ENCODE measurements at places on chromosomes 7 and 10.

DNA sequence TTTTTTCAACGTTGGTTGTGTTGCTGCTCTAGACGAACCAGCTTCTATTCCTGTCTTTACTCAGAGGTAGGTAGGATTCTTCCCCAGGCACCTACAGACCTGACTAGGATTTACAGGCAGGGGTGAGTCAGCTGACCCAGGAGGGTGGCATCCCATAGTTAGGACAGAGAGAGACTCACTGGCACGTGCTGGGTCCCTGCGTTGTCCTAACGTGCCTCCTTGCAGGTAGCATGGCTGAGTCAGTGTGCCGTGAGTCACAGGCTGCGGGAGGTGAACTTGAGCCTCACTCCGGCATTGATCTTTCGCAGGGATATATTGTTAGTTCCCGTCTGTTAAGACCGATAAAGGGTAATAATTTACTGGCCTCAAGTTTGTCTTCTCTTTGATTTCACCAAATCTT is 96.5 kb downstream of the PFKFB3 start:
- no peak for DNase-seq
- no peak overlapping the region for H3K4me3 ChIP-seq
- no peaks in the 10 kb centered on the region for H3K27me3 ChIP-seq
- peaks cover 39% of the 10 kb centered on the region for H3K4me1 ChIP-seq

GRCh38 chr7:107318523-107319160 is 149.8 kb downstream of the HBP1 start:
- no peak for DNase-seq
- H3K27me3 ChIP-seq, result no peaks in the 10 kb centered on the region
- peaks cover 6% of the 10 kb centered on the region for H3K4me1 ChIP-seq
- H3K36me3 ChIP-seq, result peaks cover 32% of the 10 kb centered on the region

- peaks cover 32% of the 10 kb centered on the region for H3K27me3 ChIP-seq
- no peak overlapping the region for H3K4me3 ChIP-seq
- peak; percentile 63 for DNase-seq
- no peaks in the 10 kb centered on the region for H3K36me3 ChIP-seq
- H3K27ac ChIP-seq, result no peak overlapping the region
Observed at GRCh38 chr7:44196450-44196872, 4.3 kb upstream of the YKT6 start.

GRCh38 chr7:11327633-11328032 is 354.0 kb downstream of the PHF14 start:
- no peaks in the 10 kb centered on the region for H3K36me3 ChIP-seq
- H3K4me3 ChIP-seq, result no peak overlapping the region
- H3K27me3 ChIP-seq, result no peaks in the 10 kb centered on the region
- H3K27ac ChIP-seq, result no peak overlapping the region
- DNase-seq, result no peak

- no peak overlapping the region for H3K27ac ChIP-seq
- H3K4me3 ChIP-seq, result no peak overlapping the region
- H3K36me3 ChIP-seq, result no peaks in the 10 kb centered on the region
- H3K27me3 ChIP-seq, result peaks cover 2% of the 10 kb centered on the region
- H3K4me1 ChIP-seq, result peaks cover 4% of the 10 kb centered on the region
Observed at GRCh38 chr10:61110188-61110844, 166.3 kb upstream of the RHOBTB1 start.

DNA sequence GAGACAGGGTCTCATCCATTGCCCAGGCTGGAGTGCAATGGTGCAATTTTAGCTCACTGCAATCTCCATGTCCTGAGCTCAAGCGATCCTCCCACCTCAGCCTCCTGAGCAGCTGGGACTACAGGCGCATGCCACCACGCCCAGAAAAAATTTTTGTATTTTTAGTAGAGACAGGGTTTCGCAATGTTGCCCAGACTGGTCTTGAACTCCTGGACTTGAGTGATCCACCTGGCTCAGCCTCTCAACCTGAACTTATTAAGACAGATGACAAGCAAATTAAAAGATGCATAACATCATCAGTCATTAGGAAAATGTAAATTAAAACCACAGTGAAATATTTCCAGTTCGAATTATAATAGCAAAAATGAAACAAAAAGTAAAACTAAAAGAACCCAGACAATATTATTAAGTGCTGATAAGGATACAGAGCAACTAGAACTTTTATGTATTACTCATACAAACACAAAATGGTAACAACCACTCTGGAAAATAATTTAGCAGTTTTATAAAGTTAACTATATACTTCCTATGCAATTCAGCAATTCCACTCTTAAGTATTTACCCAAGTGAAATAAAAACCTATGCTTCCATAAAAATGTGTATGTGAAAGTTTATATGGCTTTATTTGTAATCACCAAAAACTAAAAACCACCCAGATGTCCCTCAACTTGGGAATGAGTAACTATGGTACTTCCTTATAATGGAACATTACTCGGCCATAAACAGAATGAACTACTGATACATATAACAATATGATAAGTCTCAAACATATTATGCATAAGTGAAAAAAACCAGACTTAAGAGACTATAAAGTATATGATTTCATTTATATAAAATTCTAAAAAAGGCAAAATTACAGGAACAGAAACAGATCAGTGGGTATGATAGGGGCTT is 15.3 kb downstream of the ZFAND4 start:
- peaks cover 6% of the 10 kb centered on the region for H3K4me1 ChIP-seq
- peaks cover 33% of the 10 kb centered on the region for H3K36me3 ChIP-seq
- DNase-seq, result no peak
- H3K4me3 ChIP-seq, result no peak overlapping the region

DNA sequence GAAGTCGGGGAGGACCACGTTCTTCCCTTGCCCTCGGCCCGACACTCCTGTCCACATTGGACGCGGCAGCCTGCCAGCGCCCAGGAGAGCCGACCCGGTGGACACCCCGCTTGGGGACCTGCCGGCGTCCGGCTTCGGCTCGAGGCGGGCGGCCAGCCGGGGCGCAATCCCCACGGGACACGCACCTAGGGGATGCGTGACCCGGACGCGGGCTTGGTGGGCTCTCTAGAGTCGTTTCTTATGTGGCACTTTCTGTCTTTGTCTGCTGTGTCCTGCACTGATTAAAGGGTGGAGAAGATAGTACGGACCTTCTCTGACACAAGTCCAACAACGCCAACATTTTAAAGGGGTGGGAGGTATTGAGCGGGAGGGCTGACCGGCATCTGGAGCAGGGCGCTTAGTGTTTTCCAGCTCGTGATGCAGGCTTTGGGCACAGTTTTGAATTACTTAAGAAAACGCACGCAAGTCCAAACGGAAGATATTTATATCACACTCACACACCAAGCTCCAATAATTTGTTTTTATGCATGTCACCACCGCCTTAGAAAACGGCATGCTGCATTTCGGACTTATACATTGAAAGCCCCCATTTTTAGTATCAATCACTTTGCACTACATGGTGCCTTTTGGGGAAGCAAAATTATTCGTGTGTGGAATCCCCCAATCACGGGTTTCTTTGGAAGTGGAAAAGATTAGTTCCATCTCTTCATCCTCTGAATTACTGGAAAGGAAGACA is 3.9 kb upstream of the SPAG6 start:
- peaks cover 2% of the 10 kb centered on the region for H3K36me3 ChIP-seq
- DNase-seq, result no peak
- peak overlapping the region; percentile 71 for H3K4me3 ChIP-seq
- peaks cover 91% of the 10 kb centered on the region for H3K27me3 ChIP-seq
- H3K27ac ChIP-seq, result no peak overlapping the region

DNA sequence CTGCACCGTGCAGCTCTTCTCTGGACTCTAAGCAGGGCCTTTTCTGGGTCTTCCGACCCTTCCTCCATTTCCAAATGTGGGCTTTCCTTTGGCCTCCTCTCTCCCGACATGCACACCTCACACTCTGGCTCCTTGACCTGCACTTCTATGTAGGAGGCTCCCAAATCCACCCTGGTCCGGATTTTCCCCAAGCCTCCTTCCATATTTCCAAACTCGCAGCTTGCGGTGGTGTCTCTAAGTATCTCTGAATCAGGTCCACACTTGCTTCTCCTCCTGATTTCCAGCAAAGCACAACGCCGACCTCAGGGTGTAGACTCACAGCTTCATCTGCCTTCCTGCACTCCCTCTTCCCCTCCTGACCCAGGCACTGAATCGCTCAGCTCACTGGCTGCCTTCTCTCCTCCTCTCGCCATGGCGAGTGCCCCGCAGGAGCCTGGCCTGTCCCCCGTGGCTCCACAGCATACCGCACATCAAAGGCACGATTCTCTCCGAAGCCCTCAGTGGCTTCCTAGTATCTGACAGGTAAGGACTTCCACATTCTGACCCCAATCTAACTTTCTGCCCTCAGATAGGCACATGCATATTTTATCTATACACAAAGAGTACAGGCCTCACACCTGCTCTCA is 27.8 kb downstream of the DIP2C start:
- H3K4me1 ChIP-seq, result peaks cover 37% of the 10 kb centered on the region
- H3K36me3 ChIP-seq, result no peaks in the 10 kb centered on the region
- no peaks in the 10 kb centered on the region for H3K27me3 ChIP-seq
- H3K4me3 ChIP-seq, result no peak overlapping the region

GRCh38 chr7:114678116-114678515 is 243.8 kb upstream of the MDFIC start:
- DNase-seq, result no peak
- H3K4me3 ChIP-seq, result no peak overlapping the region
- no peaks in the 10 kb centered on the region for H3K27me3 ChIP-seq
- H3K4me1 ChIP-seq, result no peaks in the 10 kb centered on the region
- no peak overlapping the region for H3K27ac ChIP-seq

DNA sequence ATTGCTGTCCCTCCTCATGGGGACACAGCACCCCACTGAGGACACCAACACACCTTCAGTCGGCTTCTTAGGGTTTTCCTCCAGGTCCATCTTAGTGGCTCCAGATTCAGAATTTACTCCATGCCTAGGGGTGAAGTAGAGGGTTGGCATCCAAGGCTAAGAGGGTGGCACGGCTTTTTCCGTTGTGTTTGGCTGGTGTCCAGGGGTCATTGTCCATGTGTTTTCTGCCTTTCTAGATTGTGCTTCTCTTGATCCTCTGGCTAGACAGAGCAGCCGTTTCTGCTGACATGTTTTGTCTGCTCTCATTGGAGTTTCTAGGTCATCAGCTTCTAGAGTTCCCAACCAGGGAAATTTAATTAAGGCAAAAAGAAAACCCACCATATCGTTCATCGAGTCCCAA is 291.6 kb upstream of the CELF2 start:
- H3K36me3 ChIP-seq, result no peaks in the 10 kb centered on the region
- H3K4me3 ChIP-seq, result no peak overlapping the region
- H3K27me3 ChIP-seq, result peaks cover 3% of the 10 kb centered on the region
- peaks cover 2% of the 10 kb centered on the region for H3K4me1 ChIP-seq
- DNase-seq, result no peak

- H3K27me3 ChIP-seq, result no peaks in the 10 kb centered on the region
- DNase-seq, result no peak
- H3K36me3 ChIP-seq, result peaks cover 2% of the 10 kb centered on the region
- no peaks in the 10 kb centered on the region for H3K4me1 ChIP-seq
- H3K27ac ChIP-seq, result no peak overlapping the region
Observed at GRCh38 chr10:14389981-14390590, 59.4 kb upstream of the FRMD4A start.

- no peaks in the 10 kb centered on the region for H3K36me3 ChIP-seq
- no peak overlapping the region for H3K4me3 ChIP-seq
- DNase-seq, result no peak
- H3K27me3 ChIP-seq, result no peaks in the 10 kb centered on the region
Observed at GRCh38 chr10:28910956-28911355, 233.6 kb downstream of the BAMBI start.

GRCh38 chr10:7707102-7707501 is 4.0 kb downstream of the ITIH2 start:
- no peak overlapping the region for H3K4me3 ChIP-seq
- no peaks in the 10 kb centered on the region for H3K4me1 ChIP-seq
- no peaks in the 10 kb centered on the region for H3K36me3 ChIP-seq
- H3K27me3 ChIP-seq, result peaks cover 51% of the 10 kb centered on the region
- no peak overlapping the region for H3K27ac ChIP-seq

GRCh38 chr7:73623798-73624668 is at the start of gene MLXIPL:
MLXIPL (minus strand) TSS chr7:73624522; CDS start chr7:73624492, 30 bp downstream.
- H3K27me3 ChIP-seq, result peaks cover 77% of the 10 kb centered on the region
- no peak within 1 kb of the TSS for H3K27ac ChIP-seq
- H3K4me3 ChIP-seq, result peak within 1 kb of the TSS; percentile 55
- peaks cover 8% of the 10 kb centered on the region for H3K4me1 ChIP-seq
- no peaks in the 10 kb centered on the region for H3K36me3 ChIP-seq
- peak; percentile 78 for DNase-seq

- H3K4me3 ChIP-seq, result no peak overlapping the region
- H3K36me3 ChIP-seq, result no peaks in the 10 kb centered on the region
- no peak overlapping the region for H3K27ac ChIP-seq
- no peak for DNase-seq
- H3K27me3 ChIP-seq, result no peaks in the 10 kb centered on the region
Observed at GRCh38 chr7:23012908-23013714, 819 bp downstream of the HYCC1 start.

- H3K4me3 ChIP-seq, result no peak overlapping the region
- H3K36me3 ChIP-seq, result no peaks in the 10 kb centered on the region
- H3K27ac ChIP-seq, result no peak overlapping the region
Observed at GRCh38 chr10:84270708-84271107, 25.9 kb downstream of the RGR start.

DNA sequence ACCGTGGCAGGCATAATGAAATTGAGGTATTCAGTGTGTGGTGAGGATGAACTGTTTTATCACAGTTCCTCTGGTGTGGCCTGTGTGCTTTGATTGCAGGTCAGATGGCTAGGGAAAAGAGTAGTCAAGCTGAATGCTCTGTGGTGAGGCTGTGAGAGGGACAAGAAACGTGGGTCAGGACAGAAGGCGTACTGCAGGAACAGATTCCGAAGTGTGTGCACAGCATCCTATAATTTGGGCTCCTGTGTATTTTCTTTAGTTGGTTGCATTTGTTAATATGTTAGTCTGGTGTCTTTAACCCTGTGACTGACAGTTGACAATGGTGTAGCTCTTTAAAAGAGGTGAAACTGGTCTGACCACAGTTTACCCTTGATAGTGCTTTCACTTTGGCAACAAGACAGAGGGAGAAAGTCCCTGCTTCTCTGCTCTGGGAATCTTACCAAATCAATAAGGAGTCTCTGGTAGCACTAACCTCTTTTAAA is 76.5 kb downstream of the AUTS2 start:
- H3K4me3 ChIP-seq, result no peak overlapping the region
- no peaks in the 10 kb centered on the region for H3K36me3 ChIP-seq
- DNase-seq, result no peak

- no peaks in the 10 kb centered on the region for H3K36me3 ChIP-seq
- DNase-seq, result peak; percentile 66
- peak within 1 kb of the TSS; percentile 96 for H3K27ac ChIP-seq
- H3K27me3 ChIP-seq, result peaks cover 27% of the 10 kb centered on the region
- peak within 1 kb of the TSS; percentile 73 for H3K4me3 ChIP-seq
Observed at GRCh38 chr10:132065491-132066105, at the start of gene JAKMIP3. JAKMIP3 (plus strand) TSS chr10:132065946; CDS start chr10:132104809, 38,863 bp downstream.

- no peaks in the 10 kb centered on the region for H3K27me3 ChIP-seq
- no peak for DNase-seq
- peak overlapping the region; percentile 44 for H3K4me3 ChIP-seq
- H3K27ac ChIP-seq, result no peak overlapping the region
Observed at GRCh38 chr7:95478272-95479037, 7.3 kb upstream of the ASB4 start.

DNA sequence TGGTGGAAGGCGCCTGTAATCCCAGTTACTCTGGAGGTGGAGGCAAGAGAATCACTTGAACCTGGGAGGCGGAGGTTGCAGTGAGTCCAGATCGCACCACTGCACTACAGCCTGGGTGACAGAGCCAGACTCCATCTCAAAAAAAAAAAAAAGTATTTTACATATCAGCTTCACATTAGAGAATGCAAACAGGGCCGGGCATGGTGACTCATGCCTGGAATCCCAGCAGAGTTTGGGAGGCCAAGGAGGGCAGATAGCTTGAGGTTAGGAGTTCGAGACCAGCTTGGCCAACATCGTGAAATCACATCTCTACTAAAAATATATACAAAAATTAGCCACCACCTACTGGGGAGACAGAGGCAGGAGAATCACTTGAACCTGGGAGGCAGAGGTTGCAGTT is 31.6 kb downstream of the USP54 start:
- no peak overlapping the region for H3K4me3 ChIP-seq
- no peak overlapping the region for H3K27ac ChIP-seq
- peaks cover 2% of the 10 kb centered on the region for H3K36me3 ChIP-seq
- DNase-seq, result no peak
- H3K27me3 ChIP-seq, result no peaks in the 10 kb centered on the region
